Left renal pelvis (tissue), 4 donors: ENCODE measurements at places on chromosomes 1 and 21. TPM values are rescaled to one million over a fixed set of nuclear protein-coding genes. Genes with fewer than 3 reads are reported as not detected.

DNA sequence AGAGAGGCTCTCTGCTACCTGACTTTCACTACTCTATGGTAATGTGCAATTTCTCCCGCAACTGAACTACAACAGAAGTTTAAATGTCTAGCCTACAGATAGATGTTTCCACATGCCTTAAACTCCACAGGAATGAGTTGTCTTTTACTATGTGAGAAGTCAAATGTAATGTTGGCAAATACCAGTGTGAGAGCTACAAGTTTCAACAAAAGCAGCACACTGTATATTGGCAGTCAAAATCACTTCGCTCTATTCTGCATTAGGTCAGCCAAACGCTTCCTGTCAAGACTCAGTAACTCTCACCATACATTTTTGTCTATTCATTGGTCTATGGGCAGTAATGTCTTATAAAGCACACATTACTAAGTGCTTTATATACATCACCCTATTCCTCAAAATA lies 41.9 kb downstream of the LUZP1 start:
- DNase-seq, result no peak

Gene SYT11
- 21.8 TPM for polyA plus RNA-seq

DNA sequence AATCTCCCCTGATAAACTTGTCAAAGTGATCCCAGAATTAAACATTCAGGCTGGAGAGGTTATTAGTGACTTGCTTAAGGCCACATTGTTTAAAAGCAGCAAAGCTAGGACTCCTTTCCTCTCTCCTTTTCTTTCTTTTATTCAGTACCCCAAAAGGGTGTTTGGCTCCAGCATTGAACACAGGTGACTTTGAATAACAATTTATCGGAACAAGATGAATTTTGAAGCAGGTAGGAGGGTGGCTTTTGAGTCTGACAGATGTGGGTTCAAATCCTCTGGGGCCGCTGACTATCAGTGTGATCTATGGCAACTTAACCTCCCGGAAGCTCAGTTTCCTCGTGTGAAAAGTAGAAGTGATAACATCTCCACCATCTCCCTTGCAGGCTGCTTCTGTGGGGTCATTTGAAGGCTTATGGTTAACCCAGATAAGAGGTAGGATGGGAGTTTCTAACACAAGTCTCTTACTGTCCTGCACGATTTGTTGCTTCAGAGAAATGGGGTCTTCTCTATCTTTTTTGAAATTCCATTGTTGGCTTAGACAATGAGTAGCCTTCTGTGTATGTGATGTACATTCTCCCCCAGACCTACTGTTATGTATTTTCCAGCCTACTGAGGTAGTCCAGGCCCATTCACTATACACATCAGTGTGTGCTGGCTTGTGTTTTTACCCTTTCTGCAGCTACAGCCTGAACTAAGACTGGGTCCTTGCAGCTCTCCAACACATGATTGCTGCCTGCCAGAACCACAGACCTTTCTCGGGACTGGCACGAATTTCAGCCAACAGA lies 29.0 kb downstream of the JUN start:
- DNase-seq, result no peak

Gene UBE4B
- 45.2 TPM for polyA plus RNA-seq

Gene SV2A
- polyA plus RNA-seq, result 13.3 TPM

DNA sequence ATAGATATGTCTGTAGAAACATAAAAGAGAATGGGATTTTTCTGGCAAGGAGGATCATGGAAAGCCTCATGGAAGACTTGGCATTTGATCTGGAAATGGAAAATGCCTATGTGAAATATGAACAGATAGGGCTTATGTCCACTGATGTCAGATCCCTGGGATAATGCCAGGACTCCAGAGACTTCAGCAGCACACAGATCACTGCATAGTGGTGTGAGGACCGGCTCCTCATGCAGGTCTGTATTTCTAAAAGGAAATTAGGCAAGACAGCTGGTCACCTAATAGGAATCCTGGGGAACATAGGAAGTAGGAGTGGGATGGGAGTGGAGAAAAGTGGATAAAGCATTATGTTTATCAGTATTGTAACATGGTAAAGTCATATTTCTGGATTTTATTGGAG lies 56.8 kb upstream of the IPO9 start:
- DNase-seq, result no peak

Gene DENND2D
- 4.0 TPM for polyA plus RNA-seq

Gene C1orf226
- 4.8 TPM for polyA plus RNA-seq
